AG08396 (cell line): ENCODE measurements at places on chromosomes 2 and 18.
A peak's percentile ranks its signal among the peaks of the same experiment; 100 is the strongest.

DNA sequence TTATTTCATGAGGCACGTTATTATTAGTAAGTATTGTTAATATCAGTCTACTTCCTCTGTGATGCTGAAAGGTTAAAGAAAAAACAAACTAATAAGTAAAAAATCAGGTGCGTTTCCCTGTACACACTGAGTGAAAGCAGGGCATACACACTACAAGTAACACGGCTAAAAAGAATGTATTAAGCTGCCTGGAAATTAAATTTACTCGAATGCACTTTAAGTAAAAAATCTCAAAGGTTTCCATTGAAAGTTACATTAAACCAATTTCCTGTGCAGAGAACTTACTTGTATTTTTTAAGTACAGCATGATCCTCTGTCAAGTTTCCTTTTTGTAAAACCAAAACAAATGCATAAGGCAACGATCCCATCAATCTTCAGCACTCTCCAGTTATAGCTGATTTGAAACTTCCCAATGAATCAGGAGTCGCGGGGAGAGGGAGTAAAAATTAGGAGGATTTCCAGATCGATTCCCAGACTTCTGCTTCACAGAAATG, 633 bp downstream of the BCL2 start:
- DNase-seq: no peak

GRCh38 chr18:23115683-23116096, 19.6 kb upstream of the CABLES1 start:
- peak; percentile 74 for DNase-seq

DNA sequence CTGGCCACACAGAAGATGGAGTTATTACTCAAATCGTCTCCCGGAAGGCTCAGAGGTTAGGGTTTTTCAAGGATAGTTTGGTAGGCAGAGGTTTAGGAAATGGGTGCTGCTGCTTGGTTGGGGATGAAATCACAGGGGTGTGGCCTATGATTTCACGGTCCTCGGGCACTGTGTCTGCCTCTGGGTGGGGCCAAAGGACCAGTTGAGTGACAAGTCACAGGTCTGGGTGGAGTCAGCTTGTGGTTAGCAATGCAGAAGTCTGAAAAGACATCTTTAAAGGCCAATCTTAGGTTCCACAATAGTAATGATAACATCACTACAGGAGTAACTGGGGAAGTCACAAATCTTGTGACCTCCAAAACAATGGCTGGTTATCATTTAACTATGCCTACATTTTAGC, 387.8 kb downstream of the ZNF521 start:
- no peak for DNase-seq

DNA sequence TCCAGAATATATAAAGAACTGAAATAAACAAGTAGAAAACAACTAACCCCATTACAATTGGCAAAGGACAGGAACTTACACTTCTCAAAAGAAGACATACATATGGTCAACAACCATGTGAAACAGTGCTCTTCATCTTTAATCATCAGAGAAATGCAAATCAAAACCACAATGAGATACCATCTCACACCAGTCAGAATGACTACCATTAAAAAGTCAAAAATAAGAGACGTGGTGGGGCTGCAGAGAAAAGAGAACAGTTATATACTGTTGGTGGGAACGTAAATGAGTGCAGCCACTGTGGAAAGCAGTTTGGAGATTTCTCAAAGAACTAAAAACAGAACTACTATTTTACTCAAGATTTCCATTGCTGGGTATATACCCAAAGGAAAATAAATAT, 1696.3 kb upstream of the TMEFF2 start:
- DNase-seq: no peak

- DNase-seq: no peak
Measured at GRCh38 chr18:63903851-63904570, 3.7 kb upstream of the SERPINB10 start.

DNA sequence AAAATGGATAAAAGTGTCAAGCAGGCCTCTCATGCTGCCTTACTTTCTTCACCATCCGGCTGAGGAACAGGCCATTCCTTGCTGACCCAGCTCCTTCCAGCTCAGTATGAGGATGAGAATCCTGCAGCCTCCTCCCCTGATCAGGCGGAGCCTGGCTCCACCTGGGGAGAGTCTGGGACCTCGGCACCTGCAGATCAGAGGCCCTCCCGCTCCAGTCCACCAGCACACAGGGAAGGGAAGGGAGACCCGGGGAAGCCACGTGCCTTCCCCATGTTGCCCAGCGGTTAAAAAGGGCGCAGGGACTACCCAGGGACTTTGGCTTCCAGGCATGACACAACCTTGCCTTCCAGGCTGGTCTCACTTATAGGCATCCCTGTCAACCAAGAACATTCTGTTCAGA, 172.0 kb downstream of the NDUFA10 start:
- DNase-seq: no peak

DNA sequence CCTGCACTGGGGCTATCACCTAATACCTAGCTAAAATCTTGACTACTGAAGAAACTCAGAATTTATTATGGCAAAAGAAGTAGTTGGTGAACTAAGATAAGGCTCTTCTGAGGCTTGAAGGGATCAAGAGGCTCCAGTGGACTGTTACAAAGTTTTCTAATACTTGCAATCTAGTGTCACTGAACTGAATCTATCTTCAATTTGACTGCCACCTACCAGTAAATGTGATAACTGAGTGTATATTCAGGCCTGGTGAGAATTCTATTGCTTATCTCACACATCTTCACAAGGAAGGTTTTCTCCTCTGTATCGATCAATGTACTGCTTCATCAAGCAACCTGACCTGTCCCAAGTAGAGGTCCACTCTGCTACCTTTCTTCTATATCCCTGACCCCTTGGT, 40.8 kb downstream of the DARS1 start:
- no peak for DNase-seq

DNA sequence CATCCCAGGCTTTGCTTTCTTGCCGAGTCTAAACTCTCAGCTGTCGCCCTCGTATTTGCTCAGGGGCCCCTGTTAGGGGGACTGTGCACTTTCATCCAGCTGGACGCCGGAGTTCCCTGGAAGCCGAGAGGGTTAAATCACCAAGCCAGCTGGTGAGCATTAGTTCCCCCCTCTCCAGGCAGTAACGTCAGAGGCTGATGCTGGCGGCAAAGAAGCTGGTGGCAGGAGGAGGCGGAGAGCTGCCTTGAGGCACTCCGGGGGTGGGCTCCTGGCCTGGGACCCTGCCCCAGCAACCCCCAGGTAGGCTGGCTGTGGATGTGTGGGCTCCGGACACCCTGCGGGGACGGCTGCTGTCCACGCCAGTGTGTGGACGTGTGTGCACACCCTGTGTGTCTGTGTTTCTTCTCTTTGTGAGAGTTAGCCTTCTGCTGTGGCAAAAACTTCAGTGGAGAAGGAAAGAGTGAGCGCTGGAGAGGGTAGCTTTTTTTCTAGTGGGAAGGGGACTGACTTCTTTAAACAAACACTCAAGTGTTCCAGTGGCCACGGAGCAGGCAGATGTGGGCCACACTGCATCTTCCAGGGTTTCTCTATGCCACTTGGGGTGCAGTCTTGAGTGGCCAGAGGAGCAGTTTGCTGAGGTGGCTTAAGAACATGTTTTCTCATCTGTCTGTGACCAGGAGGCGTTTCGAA, 84.7 kb downstream of the GLI2 start:
- DNase-seq: peak; percentile 61

DNA sequence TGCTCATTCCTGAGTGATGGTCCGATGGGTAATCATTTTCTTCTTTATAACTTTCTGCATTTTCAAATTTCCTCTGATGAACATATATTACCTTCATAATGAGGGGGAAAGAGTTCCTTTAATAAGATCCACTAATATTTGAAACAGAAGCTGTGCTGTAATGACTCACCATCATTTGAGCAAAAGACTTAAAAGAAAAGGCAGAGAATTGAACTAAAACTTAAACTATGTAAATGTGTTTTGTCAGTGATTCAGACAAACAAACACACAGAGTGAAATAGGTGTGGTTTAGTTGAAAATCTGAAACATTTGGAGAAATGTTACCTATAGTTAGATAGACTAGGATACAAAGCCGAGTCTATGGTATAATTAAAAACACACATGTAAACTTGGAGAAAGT, 209.6 kb downstream of the STK39 start:
- no peak for DNase-seq

DNA sequence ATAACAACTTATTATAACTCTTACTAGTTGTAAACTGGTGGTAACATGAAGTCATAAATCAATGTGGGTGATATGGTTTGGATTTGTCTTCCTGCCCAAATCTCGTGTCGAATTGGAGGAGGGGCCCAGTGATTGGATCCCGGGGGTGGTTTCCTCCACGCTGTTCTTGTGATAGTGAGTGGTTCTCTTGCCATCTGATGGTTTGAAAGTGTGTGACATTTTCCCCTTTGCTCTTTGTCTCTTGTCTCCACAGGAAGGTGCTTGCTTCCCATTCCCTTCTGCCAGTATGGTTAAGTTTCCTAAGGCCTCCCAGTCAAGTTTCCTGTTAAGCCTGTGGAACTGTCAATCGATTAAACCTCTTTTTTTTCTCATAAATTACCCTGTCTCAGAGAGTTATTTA, 321.6 kb downstream of the DSEL start:
- DNase-seq: no peak

DNA sequence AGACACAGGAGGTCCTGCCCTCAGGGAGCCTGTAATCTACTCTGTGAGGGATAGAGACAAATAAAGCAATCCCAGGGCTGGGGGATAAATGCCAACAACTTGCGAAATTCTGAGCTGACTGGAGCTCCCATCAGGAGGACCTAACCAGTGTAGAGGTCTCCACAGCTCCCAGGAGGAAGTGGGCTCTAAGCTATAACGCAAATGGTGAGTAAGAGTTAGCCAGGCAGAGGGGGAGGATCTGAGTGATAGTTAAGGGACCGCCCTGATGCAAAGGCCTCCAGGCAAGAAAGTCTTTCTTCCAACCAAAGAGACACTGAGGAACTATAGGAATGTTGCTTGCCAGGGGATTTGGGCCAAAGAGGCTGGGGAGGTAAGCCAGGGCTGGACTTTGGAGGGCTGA, 16.0 kb upstream of the ZNF532 start:
- DNase-seq: no peak

- DNase-seq: no peak
Measured at GRCh38 chr18:63879709-63880108, 7.8 kb upstream of the SERPINB2 start.

GRCh38 chr2:138333121-138333520, 168.4 kb upstream of the SPOPL start:
- no peak for DNase-seq

DNA sequence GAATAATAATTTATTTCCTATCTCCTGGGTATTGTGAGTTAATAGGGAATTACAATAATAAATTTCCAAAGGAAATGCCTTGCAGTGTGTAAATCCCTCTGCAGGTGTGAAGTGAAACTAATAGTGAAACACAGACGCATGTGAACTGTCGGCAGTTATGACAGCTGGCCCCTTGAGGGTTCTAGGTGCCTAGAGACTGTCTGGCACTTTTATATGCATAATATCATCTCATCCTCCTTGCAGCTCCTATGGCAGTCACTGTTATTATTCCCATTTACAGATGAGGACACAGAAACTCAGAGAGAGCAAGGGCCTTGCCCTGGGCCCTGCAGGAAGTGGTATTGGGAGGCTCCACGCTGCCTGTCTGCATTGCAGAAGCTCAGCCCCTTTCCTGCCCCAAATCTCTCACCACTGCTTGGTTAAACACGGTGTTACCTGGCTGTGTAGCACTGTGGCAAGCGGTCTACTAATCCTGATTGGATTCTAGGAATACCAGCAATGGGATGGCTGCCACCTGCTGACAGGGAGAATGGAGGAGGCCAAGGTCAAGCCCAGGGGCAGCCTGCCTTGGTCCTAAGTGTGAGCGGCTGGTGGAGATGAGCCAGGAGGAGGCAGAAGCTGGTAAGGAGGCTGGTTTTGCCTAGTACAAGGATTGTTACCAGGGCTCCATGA, 32.8 kb upstream of the ACKR3 start:
- DNase-seq: no peak

DNA sequence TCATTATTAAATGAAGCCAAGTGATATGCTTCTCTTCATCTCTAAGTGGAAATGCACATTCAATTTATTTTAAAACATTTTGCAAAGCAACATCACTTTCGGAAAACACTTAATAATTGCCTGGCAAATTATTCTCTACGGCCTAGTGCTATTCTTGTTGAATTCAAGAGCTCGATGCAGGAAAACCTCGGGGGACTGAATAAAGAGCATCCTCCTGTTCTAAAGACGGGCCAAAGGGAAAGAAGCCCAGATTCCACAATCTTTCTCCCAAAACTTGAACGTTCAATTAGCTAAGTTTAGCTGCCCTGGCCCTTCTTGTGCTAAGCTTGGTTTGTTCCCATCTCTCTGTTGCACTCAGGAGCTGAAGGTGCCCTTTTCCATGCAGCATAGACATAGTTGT, 23.2 kb upstream of the SEH1L start:
- DNase-seq: no peak

GRCh38 chr2:12400543-12400942, 316.2 kb upstream of the TRIB2 start:
- no peak for DNase-seq

DNA sequence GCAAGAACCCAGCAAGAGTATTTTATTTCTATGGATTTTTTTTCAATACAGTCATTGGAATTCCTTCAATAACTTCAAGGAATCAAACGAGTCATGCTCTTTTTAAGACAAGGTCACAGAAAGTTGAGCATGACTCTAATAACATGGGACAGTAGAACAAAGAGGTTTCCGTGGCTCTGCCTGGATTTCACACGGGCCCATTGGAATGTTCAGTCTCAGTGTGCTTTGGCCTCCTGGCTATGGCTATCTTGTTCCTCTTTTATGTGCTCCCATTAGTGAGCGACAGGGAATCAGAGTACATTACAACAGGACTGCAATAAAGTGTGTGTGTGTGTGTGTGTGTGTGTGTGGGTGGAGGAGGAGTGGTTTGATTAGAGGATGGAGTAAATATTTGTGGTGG, 312.4 kb downstream of the DCC start:
- DNase-seq: no peak

- no peak for DNase-seq
Measured at GRCh38 chr18:65968239-65969004, 217.6 kb downstream of the CDH7 start.

GRCh38 chr2:85712849-85713612, 18.9 kb downstream of the GNLY start:
- DNase-seq: peak; percentile 30

- DNase-seq: no peak
Measured at GRCh38 chr2:36633470-36634092, 35.6 kb upstream of the FEZ2 start.

DNA sequence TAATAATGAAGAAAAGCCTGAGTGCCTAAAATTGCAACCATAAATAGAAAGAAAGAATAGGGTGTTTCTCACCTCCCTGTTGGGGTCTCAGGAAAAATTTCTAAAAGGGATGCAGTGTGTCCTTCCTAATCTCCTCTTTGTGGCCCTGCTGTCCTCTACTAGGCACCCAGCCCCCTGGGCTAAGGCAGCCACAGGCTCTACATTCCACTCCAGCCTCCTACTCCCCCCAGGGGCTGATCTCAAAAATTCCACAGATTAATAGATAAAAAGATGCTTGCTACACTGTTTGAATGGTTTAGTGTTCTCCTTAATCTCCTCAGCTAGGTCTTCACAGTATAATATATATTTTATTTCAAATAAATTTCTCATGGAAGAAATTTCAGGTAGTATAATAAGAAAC, 17.6 kb downstream of the SATB2 start:
- no peak for DNase-seq

- peak; percentile 18 for DNase-seq
Measured at GRCh38 chr2:174827371-174828369, 63.4 kb upstream of the CHRNA1 start.

GRCh38 chr2:184006998-184007397, 591.3 kb upstream of the ZNF804A start:
- no peak for DNase-seq

GRCh38 chr2:98548920-98549818, 59.1 kb downstream of the COA5 start:
- DNase-seq: no peak
